Fibroblast of villous mesenchyme (primary cell): ENCODE measurements at places on chromosomes 16 and 17. TPM values are rescaled to one million over a fixed set of nuclear protein-coding genes. Genes with fewer than 3 reads are reported as not detected.

Gene ZSCAN10
- total RNA-seq = under 0.01 TPM in 1 of 2 replicates, not detected in the other

Gene GINS2
- 5.8 and 8.6 TPM in 2 replicates for total RNA-seq

Gene GP1BA
- not detected in 2 replicates for total RNA-seq

Gene TLCD1
- 6.1 and 8.2 TPM in 2 replicates for total RNA-seq

Gene DNAH9
- total RNA-seq = not detected in 2 replicates

Gene ZNF624
- total RNA-seq = 4.7 and 5.5 TPM in 2 replicates

Gene CFAP119
- total RNA-seq = 1.3 and 3.2 TPM in 2 replicates

Gene DHRS7C
- total RNA-seq = not detected in 2 replicates

Gene DCXR
- total RNA-seq = 40.6 and 51.9 TPM in 2 replicates

Gene NOG
- total RNA-seq = 0.64 and 2.6 TPM in 2 replicates

Gene SUPT4H1
- 34.5 and 54.1 TPM in 2 replicates for total RNA-seq

Gene ENPP7
- total RNA-seq = not detected in 2 replicates

Gene MSI2
- 25.4 and 50.1 TPM in 2 replicates for total RNA-seq

Gene KREMEN2
- total RNA-seq = under 0.01 TPM in 1 of 2 replicates, not detected in the other

Gene PRAC1
- not detected in 2 replicates for total RNA-seq

Gene CSF3
- 0.97 and 4.3 TPM in 2 replicates for total RNA-seq

Gene RNF43
- total RNA-seq = not detected in 2 replicates

Gene ABCC12
- under 0.01 TPM in 1 of 2 replicates, not detected in the other for total RNA-seq

Gene CLDN9
- total RNA-seq = not detected in 2 replicates
